Activated naive CD4-positive, alpha-beta T cell treated with anti-CD3 and anti-CD28 coated beads, Interleukin-2, amount 10 ng/mL, durations not matched to agents 5 hours and 36 hours (primary cell): ENCODE measurements at places on chromosomes 5 and 9. TPM values are rescaled to one million over a fixed set of nuclear protein-coding genes. Genes with fewer than 3 reads are reported as not detected.

Gene C5orf52
- not detected for total RNA-seq

Gene HAVCR1
- 4.7 TPM for total RNA-seq

Gene PCDHAC1
- not detected for total RNA-seq

Gene NEUROG1
- total RNA-seq = not detected

Gene MYO10
- total RNA-seq = not detected

Gene ADAMTS2
- total RNA-seq = not detected

Gene IL5
- total RNA-seq = 0.48 TPM

Gene SPOUT1
- 52.8 TPM for total RNA-seq

Gene CCDC69
- 64.7 TPM for total RNA-seq

Gene TMC1
- not detected for total RNA-seq

Gene HSDL2
- total RNA-seq = 16.3 TPM

Gene TMEM171
- not detected for total RNA-seq

Gene CMBL
- total RNA-seq = 2.1 TPM

Gene NPR3
- total RNA-seq = not detected

Gene SNCB
- total RNA-seq = not detected

Gene BARHL1
- not detected for total RNA-seq

Gene MRPS27
- total RNA-seq = 62.4 TPM

Gene DAB2
- total RNA-seq = not detected

Gene HAPLN1
- not detected for total RNA-seq

Gene SPINK6
- not detected for total RNA-seq

Gene PDCD1LG2
- total RNA-seq = 1.2 TPM

Gene PCDHA12
- not detected for total RNA-seq

Gene SLC6A18
- total RNA-seq = not detected

Gene ADGRD2
- total RNA-seq = not detected

Gene DCTN4
- 39.8 TPM for total RNA-seq

Gene CXCL14
- not detected for total RNA-seq

Gene ECPAS
- 62.7 TPM for total RNA-seq

Gene C9orf152
- total RNA-seq = not detected

Gene TSSK1B
- not detected for total RNA-seq

Gene DYNC2I2
- total RNA-seq = 44.3 TPM

Gene MAPKAP1
- total RNA-seq = 49.0 TPM

Gene BASP1
- total RNA-seq = 0.22 TPM

Gene CTXN3
- total RNA-seq = not detected

Gene SLC36A3
- not detected for total RNA-seq

Gene ORM2
- total RNA-seq = not detected

Gene TGFBI
- 0.36 TPM for total RNA-seq

Gene PDGFRB
- total RNA-seq = 4.5 TPM

Gene MYMK
- not detected for total RNA-seq

Gene MARVELD2
- 0.30 TPM for total RNA-seq

Gene CCNG1
- total RNA-seq = 166 TPM

Gene ACSL6
- 30.8 TPM for total RNA-seq

Gene ENDOG
- total RNA-seq = 22.2 TPM

Gene AK8
- total RNA-seq = not detected

Gene SHOC1
- not detected for total RNA-seq

Gene SPINK4
- not detected for total RNA-seq
